ENCODE measurements at places on chromosomes 7 and 10.

DNA sequence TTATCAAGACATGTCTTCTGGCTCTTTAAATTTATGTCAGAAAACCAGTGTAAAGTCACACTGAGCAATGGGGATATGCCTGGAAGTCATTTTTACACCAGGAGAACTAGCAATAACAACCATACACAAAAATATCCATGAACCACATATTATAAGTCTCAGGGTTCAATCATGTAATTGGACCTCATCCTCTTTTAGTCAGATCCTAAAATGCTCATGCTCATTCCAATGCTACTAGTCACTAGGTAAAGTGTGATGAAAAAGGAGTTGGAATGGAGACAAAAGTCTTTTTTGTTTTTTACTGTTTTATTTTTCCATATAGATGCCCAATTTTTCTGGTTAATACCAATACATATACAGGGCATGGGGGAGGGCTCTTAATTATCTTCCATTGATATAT lies 306.1 kb downstream of the DGKB start:
- no peak for DNase-seq

GRCh38 chr7:13476881-13477444 lies 512.5 kb downstream of the ETV1 start:
- DNase-seq = no peak

GRCh38 chr7:132932296-132933071 lies 149.4 kb downstream of the CHCHD3 start:
- DNase-seq = no peak

GRCh38 chr7:80722616-80723195 lies 84.3 kb downstream of the CD36 start:
- DNase-seq = no peak

GRCh38 chr7:5428478-5429252 lies 5.0 kb upstream of the TNRC18 start:
- DNase-seq = no peak

DNA sequence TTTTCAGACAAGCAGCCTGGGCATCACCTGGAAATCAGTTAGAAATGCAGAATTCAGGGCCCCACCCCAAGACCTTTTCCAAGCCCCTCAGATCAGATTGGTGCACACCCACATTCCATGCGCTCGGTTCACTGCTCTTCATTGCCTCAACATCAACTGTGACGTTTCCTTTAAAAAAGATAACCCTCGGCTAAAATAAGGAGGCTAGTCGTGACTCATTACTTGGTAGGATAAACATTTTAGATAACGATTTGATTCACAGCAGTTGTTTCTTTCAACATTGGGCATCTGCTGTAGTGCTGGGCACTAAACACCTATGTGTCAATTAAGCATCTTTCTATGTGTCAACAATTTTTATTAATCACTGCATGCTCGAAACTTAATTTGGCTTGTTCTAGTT lies 191.1 kb upstream of the LRGUK start:
- DNase-seq = no peak

GRCh38 chr7:52154382-52154781 lies 837.8 kb upstream of the COBL start:
- DNase-seq = no peak

DNA sequence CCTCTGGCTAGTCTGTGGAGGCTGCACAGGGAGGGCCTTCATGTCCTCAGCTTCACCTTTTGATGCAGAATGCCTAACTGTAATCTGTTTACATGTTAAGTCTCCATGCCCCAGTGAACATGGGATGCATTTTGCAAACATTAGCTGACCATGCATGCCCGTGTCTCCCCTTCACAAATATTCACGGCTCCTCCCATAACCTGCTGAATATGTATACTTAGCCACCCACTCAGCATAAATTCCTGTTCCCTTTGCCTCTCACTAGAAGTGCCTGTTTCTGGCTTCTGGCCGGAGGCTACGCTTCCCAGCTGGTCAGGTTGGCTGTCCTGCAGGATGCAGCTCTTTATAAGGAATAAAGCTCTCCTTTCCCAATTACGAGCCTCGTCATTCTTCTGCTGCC lies 552.7 kb downstream of the DNAJB6 start:
- no peak for DNase-seq

DNA sequence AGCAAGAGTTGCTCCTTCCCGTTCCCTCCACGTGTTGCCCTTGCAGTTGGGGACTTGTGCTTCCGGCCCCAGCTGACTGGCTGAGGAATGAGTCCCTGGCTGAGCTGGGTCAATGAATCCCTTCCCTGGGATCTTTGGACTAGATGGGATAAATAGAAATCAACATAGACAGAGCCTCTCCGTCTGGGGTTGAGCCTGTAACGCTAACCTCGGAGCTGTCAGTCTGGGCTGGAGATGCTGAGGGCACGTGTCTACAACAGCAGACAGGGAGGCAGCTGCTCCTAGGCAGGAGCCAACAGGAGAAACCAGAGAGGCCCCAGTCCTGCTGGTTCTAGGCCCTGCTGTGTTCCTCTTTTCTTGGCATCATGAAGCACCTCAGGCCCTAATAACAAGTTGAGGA lies 42.3 kb upstream of the HSPA12A start:
- no peak for DNase-seq

- no peak for DNase-seq
Observed at GRCh38 chr10:47256751-47257336, 43.2 kb upstream of the GDF10 start.

GRCh38 chr10:77361831-77362230 lies 275.8 kb downstream of the KCNMA1 start:
- DNase-seq = no peak

GRCh38 chr7:123679614-123680013 lies 23.9 kb downstream of the LMOD2 start:
- DNase-seq = no peak

DNA sequence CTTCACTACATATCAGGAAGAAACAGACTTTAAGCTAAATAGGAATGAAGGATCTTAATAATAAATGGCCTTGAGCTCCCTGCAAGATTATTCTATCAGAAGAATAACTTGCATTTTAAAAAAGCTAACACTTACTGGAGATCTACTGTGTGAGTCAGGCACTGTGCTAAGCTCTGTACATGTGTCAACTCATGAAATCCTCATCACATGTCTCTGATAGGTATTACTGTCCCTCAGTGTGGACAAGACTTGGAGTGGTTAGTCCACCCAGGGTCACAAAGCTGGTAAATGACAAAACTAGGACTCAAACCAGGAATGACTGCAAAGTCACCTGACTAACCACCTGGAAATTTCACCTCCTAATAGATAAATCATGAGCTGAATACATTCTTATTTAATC lies 57.1 kb upstream of the KCTD7 start:
- DNase-seq = no peak

- no peak for DNase-seq
Observed at GRCh38 chr7:46568420-46569132, 647.5 kb upstream of the IGFBP3 start.

DNA sequence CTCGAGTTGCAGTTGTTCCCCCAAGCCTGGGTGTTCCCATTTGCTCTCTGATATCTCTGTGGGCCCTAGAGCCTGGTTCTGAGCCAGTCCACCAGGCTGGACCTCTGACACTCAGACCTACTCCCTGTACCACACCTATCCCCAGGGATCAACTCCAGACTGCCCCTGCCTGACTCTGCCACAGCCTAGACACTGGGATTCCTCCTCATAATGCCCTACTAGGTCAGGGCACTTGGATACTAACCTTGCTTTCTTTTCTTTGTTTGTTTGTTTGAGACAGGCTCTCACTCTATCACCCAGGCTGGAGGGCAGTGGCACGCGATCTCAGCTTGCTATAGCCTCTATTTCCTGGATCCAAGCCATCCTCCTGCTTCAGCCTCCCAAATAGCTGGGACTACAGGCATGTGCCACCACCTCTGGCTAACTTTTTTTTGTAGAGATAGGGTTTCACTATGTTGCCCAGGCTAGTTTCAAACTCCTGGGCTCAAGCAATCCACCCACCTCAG lies 30.8 kb upstream of the PDCD4 start:
- no peak for DNase-seq

GRCh38 chr10:129919358-129919757 lies 44.7 kb downstream of the EBF3 start:
- no peak for DNase-seq
